ENCODE measurements at places on chromosomes 1 and 21.

DNA sequence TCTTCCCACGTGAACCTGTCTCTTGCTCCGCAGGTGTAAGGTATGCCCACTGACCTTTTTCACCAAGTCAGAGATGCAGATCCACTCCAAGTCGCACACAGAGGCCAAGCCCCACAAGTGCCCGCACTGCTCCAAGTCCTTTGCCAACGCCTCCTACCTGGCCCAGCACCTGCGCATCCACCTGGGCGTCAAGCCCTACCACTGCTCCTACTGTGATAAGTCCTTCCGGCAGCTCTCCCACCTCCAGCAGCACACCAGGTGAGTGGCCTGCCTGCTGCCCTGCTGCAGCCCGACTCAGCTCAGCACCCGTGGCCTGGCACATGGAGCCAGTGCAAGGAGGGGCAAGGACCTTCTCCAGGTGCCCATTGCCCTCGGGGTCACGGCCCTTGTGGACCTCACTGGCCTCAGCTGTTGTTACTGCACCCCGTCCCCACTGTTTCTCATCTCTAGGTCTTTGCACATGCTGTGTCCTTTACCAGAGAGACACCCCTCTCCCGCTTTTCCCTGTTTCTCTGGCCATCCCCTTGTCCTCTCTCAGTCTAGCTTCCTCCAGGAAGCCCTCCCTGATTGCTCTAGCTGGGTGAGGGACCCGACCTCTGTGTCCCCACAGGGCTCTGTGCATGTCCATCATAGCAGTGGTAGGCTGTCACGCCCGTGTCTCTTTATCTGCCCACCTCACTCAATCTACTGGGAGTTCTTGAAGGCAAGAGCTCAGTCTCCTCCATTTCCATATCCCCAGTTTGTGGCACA is 25.4 kb downstream of the ZNF362 start:
- no peak for DNase-seq

GRCh38 chr1:184892116-184892515 is 82.2 kb downstream of the NIBAN1 start:
- DNase-seq: no peak

DNA sequence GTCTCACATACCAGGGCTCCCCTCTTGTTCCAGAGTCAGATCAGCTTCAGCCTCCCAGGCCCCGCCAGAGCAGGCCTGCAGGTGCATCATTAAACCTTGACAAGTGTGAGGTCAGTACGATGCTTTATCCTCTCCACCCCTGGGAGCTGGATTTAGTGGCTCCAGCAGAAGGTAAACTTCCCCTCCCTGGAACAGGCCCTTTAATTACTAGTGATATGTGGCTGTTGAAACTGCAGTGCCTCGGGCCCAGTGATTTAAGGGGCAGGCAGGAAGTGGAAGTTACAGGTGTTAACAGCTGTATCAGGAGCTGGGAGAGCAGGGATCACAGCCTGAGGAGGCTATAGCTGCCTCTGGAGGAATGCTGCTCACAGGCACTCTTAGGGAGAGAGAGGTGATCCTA is 132.4 kb upstream of the KLHDC7A start:
- DNase-seq: no peak

- no peak for DNase-seq
Observed at GRCh38 chr1:119818181-119818580, 6.9 kb upstream of the REG4 start.

DNA sequence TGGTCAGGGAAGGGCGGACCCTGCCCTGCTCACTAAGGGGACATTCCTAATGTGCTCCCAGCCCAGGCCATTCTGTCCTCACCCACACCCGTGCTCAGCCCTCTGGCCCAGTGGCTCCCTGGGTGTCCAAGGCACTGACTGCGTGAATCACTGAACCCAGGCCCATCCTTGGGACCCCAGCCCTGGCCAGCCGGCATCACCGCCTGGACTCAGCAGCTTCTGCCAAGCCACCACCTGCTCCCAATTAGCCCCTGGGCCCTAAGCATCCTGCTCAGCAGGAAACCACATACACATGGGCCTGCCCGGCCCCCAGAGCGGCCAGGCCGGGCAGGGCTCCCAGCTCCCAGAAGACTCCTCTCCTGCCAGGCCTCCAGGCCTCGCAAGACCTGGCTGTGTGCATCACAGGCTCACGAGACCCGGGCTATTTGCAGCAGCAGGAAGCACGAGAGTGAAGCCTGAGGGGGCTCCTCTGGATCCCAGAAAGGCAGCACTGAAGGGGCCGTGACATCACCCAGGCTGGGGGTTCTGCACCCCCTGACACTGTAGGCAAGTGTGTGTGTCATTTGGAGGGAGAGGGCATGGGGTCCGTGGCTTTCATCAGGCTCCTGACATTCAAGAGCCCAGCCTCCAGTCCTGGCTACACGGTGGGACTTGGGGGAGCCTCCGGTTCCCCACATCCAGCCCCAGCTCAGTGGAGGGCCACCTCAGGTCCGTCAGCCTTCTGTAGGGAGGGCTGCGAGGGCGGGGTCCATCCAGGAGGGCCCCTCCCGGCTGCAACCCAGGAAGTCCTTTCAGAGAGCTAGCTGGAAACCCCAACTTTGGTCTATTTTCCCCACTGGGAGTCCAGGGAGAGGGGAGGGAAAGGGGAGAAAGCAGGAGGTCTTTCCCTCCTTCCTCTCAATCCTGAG is 1.6 kb downstream of the MFAP2 start:
- DNase-seq: no peak

GRCh38 chr1:213985209-213986019 is 2.4 kb upstream of the PROX1 start:
- DNase-seq: no peak

GRCh38 chr21:36698385-36698980 is 432 bp upstream of the SIM2 start:
- no peak for DNase-seq

DNA sequence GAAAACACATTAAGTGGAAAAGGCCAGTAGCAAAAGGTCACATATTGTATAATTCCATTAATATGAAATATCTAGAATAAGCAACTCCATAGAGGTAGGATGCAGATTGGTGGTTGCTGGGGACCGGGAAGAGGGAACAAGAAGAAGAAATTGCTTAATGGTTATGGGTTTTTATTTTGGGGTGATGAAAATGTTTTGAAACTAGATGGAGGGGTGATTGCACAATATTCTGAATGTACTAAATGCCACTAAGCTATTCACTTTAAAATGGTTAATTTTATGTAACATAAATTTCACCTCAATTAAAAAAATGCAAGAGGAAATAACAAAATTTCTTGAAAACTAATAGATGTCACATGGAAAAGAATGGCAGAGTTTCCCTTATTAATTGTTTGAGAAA is 6.7 kb downstream of the KIAA0040 start:
- no peak for DNase-seq

- DNase-seq: no peak
Observed at GRCh38 chr1:232416026-232416568, 213.8 kb downstream of the SIPA1L2 start.

GRCh38 chr1:22247527-22248245 is 104.8 kb upstream of the WNT4 start:
- DNase-seq: no peak

GRCh38 chr21:38041493-38041892 is 125.2 kb upstream of the KCNJ6 start:
- DNase-seq: no peak

DNA sequence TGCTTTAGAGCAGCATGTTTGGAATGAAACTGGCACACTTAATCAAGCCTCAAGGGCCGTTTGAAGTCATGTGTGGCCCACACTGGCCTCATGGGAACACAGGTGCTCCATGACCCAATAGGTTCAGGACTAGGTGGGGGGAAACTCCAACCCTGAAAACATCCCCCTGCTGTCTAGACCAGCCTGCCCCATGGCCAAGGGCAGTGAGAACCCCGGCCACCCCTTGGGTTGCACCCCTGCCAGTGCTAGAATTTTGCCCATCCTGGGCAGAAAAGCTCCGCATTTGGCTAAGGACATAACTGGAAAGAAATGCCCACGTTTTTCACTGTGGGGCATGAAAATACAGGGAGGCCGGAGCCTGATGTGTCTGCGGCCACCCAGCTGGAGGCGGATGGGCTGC is 6.1 kb upstream of the PTGER3 start:
- no peak for DNase-seq

DNA sequence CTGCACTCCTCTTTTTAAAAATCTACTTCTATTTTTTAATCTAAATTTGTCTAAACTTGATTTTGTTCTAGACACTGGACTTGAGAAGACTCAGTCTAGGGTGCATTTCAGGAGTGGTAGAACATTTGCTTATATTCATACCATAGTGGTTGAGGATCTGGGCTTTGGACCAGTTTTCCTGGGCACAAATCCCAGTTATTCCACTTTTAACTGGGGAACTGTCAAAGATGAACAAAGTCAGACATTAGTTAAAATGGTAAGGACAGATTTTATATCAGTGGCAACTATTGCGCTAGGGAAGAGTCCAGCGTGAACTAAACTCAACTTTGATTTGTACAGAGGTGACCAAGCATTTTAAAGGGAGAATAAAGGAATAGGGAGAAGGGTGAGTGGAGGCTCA is 102.4 kb downstream of the FMN2 start:
- DNase-seq: no peak

DNA sequence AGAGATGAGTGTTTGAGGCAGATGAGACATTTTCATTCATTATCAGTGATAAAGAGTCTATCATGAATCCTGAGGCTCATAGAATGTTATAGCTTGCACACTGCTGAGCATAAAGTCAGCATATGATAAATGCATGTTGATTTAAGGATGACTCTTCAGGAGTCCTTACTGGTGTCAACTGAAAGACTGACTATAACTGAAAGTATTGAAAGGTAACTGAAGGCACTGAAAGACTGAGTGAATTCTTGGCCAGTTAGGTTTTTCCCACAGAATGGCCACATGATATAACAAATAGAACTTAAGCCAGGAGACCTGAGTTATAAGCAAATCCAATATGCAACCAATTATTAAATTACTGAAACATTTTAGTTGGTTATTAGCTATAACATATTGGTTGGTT is 69.0 kb upstream of the HSD17B7 start:
- DNase-seq: no peak

- DNase-seq: no peak
Observed at GRCh38 chr1:65434760-65435159, 14.3 kb downstream of the LEPR start.

DNA sequence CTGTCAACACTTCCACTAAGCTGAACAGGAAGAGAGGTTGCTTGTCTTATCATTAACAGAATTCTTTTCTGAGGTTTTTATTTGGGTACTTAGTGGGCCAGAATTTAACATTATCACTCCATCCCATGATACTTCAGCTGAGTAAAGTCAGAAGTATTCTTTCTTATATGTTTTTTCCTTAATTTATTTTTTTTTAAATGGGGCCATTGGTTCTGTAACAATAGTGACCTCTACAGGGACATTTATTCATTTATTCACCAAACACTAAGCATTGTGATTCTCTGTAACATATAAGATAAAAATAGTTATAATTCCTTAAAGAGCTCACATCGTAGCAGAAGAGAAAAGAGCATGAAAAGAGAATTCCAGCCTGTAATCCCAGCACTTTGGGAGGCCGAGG is 9.8 kb downstream of the GREM2 start:
- DNase-seq: no peak

DNA sequence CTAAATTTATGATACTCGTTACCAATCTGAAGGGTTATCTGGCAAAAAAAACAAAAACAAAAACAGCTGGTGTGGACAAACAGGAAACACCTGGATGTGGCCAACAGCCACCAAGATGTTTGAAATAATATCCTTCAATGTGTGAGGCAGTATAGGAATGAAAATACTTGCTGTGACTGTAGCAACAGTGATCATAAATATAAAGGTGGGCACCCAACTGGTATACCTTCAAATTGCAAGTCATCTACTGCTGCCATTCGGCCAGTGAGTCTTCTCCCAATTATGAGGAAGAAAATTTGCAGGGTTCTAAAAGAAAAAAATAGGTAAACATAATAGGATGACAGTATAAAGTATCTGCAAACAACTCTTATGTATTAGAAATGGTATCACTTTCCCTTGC is 916 bp downstream of the YIPF1 start:
- DNase-seq: no peak

Data from NCI-H2081 treated with DMSO at 0.1 percent for 48 hours (cell line).